T-helper 9 cell (primary cell): ENCODE measurements at places on chromosomes 12 and 14.

DNA sequence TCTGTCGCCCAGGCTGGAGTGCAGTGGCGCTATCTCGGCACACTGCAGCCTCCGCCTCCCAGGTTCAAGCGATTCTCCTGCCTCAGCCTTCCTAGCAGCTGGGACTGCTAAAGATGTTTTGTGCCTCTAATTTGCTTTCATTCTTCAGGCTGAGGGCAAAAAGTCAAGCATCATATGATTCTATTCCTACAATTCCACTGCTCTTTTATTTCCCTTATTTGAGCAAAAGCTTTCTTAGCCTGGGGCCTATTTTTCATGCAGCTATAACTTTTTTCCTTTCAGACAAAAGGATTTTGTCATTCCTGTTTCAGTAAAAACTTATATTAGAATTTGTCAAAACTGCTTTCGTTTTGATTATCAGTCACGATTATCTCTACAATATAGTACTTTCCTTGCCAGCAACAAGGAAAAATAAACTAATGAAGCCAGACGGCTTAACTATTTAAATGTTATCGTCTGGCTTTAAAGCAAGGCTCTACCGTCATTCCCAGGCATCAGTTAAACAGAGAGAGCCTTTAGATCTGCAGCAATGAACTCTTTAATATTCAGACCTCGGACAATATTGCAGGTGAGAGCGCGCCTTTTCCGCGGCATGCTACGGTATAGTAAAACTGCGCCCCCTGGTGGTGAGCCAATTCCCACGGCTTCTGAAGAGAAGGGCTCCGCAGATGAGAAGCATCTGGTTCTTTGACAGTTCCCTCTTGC is 1.4 kb upstream of the SLC2A13 start:
- peak; percentile 96 for DNase-seq

- no peak for DNase-seq
Measured at GRCh38 chr12:55188974-55189556, 31.8 kb upstream of the OR10A7 start.

DNA sequence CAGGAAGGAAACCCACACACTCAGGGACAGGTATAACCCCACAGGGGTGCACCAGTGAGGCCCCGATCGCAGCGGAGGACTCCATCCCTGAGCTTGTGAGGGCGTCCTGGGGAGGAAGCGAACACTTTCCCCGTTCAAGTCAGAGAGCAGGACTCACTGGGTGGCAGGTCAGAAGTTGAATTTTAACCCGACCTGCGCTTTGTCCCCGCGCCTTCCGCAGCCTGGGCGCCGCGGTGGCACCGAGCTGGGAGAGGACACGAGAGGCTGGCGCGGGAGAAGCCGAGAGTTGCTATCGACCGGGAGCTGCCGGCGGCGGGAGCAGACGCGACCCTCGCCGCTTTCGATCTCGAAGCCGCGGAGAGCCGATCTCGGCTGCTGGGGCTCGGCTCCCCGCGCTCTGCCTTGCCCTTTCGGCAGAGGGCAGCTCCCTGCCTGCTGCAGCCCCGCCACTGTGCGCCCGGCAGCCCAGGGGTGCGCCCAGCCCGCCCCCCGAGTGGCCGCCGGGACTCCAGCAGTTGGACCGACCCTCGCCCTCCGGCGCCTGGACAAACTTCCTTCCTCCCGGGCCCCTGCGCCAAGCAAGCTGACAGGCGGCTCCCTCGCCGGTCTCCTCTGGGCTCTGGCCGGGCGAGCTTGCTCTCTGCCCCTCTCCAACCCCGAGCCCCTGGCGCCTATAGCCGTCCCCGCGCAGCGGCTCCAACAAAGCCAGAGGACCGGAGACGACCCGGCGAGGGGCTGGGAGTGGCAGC is 918 bp downstream of the LIN7A start:
- DNase-seq, result no peak

DNA sequence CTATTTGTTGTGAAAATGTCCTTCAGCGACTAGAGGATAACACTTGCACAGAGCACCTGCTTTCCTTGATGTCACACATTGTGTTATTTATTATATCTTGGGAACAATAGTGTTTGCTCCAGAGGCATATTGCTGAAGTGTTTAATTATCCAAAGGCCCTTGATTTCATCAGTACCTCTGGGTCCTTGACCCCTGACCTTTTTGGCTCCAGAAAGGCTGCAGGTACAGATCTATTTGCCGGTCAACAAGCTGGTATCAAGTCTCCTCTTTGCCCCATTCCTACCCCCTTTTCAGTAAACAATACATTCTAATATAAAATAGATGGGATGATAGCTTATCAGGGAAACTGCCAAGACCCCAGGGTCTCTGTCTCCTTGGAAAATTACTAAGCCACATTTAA is 206.8 kb downstream of the DACT1 start:
- DNase-seq, result no peak

GRCh38 chr14:43539210-43539609 is 967.9 kb downstream of the FSCB start:
- DNase-seq, result no peak

- no peak for DNase-seq
Measured at GRCh38 chr14:96261772-96262655, 6.0 kb downstream of the BDKRB1 start.

GRCh38 chr14:105026802-105027563 is 6.1 kb upstream of the CDCA4 start:
- no peak for DNase-seq

GRCh38 chr12:42450248-42450647 is 124.3 kb downstream of the PPHLN1 start:
- no peak for DNase-seq

DNA sequence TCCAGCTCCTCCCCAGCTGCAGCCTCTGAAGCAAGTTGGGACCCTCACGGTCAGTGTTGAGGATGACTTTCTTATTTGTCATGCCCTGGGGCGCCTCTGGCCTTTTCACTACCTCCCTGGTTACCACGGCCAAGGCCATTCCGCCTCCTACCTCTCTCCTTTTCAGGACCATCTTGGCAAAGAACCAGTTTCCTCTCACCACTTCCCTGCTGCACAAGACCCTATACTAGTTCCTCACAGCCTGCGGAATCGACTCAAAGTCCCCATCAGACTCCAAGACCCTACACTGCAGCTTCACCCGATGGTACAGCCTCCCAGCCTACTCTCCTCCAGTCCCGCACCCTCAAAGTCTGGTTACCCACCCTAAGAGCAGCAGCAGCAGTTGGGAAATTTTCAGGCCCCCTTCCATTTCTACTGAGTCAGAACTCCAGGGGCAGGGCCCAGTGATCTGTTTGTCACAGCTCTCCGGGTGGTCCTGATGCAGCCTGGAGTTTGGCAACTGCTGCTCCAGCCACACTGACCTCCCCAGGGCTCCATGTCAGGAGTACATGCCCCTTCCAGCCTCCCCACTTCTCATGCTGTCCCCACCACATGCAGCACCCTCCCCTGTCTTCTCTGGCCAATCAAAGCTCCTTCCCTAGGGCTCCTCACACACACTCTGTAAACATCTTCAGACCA is 5.4 kb downstream of the VWF start:
- DNase-seq, result no peak

GRCh38 chr12:104673696-104674482 is 217.1 kb downstream of the CHST11 start:
- no peak for DNase-seq

DNA sequence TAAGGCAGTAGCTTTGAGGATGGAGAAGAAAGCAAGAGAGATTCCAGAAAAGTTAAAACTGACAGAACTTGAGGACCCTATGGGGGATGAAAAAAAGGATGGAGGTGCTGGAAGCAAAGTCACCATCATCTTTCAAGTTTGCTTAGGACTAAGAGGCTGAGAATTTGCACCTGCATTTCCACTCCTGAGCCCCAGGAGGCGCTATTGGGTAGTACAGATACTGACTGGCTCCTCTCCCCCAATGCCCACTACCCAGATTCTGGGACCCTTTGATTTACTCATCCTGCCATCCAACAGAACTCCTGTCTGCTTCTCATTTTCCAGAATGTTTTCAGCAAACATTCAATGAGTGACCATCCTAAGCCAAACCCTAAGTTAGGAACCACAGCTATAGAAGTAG is 34.0 kb upstream of the CMKLR1 start:
- DNase-seq, result no peak
